ENCODE measurements at places on chromosomes 2 and 18.

- DNase-seq, result no peak
Observed at GRCh38 chr2:216214768-216215167, 105.6 kb downstream of the XRCC5 start.

DNA sequence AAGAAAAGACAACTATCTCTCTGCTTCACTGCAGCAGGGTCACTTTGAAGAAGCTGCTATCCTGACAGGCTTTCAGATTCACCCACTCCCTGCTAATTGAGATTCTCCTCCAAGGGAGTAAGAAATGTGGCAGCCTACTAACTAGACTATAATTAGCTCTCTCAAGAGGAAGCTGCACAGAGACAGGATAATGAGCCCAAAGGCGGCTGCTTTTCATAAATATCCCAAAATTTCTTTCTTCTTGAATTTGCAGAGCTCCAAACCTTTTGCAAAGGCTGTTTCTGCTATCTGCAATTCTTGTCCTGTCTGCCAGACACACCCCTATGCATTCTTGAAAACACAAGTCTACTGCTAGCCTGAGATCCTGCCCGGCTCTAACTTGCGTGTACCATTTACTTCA is 54.0 kb upstream of the RNU4ATAC start:
- no peak for DNase-seq

DNA sequence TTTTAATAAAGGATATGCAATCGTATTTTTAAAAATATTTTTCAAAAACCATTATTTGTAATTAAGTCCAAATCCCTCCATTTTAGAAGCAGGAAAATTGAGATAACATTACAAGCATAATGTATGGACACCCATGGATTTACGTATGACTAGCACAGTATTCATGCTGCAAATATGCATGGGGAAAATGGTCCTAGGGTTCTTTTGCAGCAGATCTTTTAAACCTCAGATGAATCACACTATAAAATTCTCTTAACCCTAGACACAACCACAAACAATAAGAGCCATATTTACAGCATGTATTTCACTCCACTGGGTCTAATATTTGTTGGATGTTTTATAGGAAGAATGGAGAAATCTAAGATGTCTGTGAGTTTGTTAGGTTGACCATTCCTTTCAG is 453.4 kb downstream of the TGIF1 start:
- no peak for DNase-seq

GRCh38 chr2:88283886-88284592 is 113.9 kb downstream of the THNSL2 start:
- DNase-seq, result no peak

GRCh38 chr2:195270466-195271039 is 386.5 kb upstream of the SLC39A10 start:
- DNase-seq, result no peak

- DNase-seq, result no peak
Observed at GRCh38 chr2:128172191-128172590, 81.2 kb downstream of the UGGT1 start.

GRCh38 chr2:112811841-112812306 is 24.7 kb downstream of the IL1B start:
- peak; percentile 46 for DNase-seq

DNA sequence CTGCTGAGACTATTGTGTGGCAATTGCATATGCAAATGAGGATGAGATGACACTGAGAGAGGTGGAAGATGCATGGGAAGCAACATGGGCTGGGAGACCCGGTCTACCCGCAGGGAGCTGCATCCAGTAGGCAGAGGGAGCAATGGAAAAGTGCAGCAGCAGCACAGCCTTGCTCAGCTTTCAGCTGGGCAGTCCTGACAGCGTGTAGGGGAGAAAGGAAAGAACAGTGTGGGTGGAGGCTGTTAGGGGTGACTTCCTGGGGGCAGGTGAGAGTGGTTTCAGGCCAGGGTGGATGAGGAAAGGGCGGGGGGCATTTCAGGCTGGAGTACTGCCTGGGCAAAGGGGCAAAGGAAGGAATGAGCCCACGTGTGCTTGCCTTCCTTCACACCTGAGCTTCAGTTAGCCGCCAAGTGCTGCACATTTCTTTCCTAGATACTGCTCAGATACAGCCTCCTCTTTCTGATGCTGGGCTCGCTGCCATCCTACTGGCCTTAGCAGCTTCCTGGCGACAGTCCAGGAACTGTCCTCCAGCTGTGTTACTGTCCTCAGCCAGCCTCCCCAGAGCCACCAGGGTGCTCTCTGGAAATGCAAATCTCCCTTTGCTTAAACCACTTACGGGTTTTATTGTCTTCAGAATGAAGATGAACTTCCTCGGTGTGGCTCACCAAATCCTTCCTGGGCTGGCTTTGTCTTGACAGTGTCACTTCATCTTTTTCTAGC is 276.3 kb downstream of the TSN start:
- DNase-seq, result no peak

GRCh38 chr2:231691251-231691772 is 17.0 kb upstream of the PTMA start:
- no peak for DNase-seq

- no peak for DNase-seq
Observed at GRCh38 chr18:13004396-13004795, 13.2 kb downstream of the CEP192 start.

Measured in stimulated activated CD4-positive, alpha-beta T cell treated with anti-CD3 and anti-CD28 coated beads, Interleukin-15, amount 100 ng/mL, for 24 hours (primary cell).